ENCODE measurements at places on chromosomes 11 and 22. TPM values are rescaled to one million over a fixed set of nuclear protein-coding genes. Genes with fewer than 3 reads are reported as not detected.

CCDC89 gene
- 0.74 TPM for total RNA-seq

KCNK7 gene
- 0.31 TPM for total RNA-seq

PHLDA2 gene
- total RNA-seq: 2.9 TPM

RABL2B gene
- 20.3 TPM for total RNA-seq

CNGA4 gene
- 0.81 TPM for total RNA-seq

GGTLC2 gene
- total RNA-seq: not detected

OR8D4 gene
- total RNA-seq: 0.09 TPM

SUSD2 gene
- 7.6 TPM for total RNA-seq

APOL4 gene
- not detected for total RNA-seq

SF3A1 gene
- 38.2 TPM for total RNA-seq

PHETA2 gene
- total RNA-seq: 0.81 TPM

UPB1 gene
- 0.14 TPM for total RNA-seq

APLNR gene
- total RNA-seq: 0.50 TPM

DDT gene
- 218 TPM for total RNA-seq

MMP12 gene
- not detected for total RNA-seq

FAM111B gene
- 0.75 TPM for total RNA-seq

BRSK2 gene
- total RNA-seq: 54.3 TPM

Data from motor neuron (in vitro differentiated cells).